Activated T-cell treated with anti-CD3 and anti-CD28 coated beads for 4 hours (primary cell): ENCODE measurements at places on chromosomes 7 and 10.
A peak's percentile ranks its signal among the peaks of the same experiment; 100 is the strongest.

DNA sequence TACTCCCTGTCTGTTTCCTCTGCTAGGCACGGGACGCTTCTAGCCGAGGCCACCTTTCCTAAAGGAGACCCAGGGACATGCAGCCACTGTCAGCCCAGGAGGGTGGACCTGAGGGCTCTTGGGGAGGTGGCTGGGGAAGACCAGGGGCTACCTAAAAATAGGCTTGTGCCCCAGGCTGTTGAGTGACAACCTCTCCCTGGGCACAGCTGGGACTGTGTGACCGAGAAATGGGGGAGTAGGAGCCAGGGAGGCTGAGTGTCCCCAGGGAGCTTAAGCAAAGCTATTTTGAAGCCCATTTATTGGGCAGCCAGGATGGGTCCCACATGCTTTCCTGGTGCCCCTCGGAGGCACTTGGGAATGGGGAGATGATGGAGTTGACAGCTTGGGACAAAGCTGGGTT lies 63.8 kb downstream of the CALML3 start:
- DNase-seq = no peak

- DNase-seq = no peak
Measured at GRCh38 chr10:58137813-58138212, 129.9 kb downstream of the IPMK start.

GRCh38 chr7:40865441-40866233 lies 730.8 kb downstream of the SUGCT start:
- DNase-seq = no peak

- no peak for DNase-seq
Measured at GRCh38 chr10:119090968-119091367, 10.4 kb upstream of the EIF3A start.

DNA sequence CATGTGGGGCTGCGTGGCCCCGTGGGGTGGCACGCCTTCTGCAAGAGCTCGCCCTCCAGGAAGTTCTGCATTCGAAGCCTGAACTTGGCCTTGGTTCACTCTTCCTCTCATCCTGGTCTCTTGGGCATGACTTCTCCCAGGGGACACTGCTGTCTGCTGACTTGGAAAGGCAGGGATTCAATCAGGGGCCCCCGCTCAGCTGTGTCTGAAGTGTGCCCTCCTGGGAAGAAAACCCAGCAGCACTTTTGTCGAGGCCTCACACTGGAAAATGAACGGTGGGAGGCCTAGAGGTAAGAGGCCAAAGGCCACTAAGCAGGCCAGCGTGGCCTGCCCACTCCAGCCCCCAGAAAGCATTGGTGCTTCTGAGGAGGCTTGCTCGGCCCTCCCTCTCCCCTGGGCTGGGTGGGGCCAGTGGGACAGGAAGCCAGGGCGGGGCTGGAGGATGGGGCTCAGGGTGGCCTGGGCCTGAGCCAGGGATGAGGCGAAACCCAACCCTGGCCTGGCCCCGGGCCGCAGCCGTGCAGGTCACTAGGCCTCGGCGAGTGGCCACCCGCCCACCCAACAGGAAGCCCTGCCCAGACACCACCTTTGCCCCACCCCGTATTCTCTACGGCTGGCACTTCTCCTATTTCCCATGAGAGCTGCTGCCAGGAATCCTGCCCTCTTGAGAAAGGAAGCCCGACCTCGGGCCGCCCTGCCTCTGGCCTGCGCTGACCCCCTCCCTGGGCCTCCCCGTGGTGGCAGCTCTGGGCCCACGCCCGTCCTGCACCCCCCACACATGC lies 81.1 kb downstream of the ZMIZ1 start:
- DNase-seq = no peak

- no peak for DNase-seq
Measured at GRCh38 chr7:25893436-25893835, 258.6 kb upstream of the NFE2L3 start.

- DNase-seq = no peak
Measured at GRCh38 chr10:70212879-70213278, 20.4 kb downstream of the PPA1 start.

DNA sequence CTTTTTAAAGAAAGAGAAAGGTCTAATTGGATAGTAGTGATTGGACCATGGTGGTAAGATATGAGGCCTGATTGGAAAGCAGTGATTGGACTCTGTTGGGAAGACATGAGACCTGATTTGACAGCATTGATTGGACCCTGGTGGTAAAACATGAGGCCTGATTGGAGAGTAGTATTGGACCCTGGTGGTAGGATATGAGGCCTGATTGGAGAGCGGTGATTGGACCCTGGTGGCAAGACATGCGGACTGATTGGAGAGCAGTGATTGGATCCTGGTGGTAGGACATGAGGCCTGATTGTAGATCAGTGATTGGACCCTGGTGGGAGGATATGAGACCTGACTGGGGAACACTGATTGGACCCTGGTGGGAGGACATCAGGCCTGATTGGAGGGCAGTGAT lies 444.3 kb downstream of the LRMDA start:
- no peak for DNase-seq

GRCh38 chr7:80453699-80454340 lies 58.0 kb downstream of the GNAT3 start:
- no peak for DNase-seq

- DNase-seq = no peak
Measured at GRCh38 chr7:93620057-93620456, 45.5 kb upstream of the CALCR start.

GRCh38 chr10:11150879-11151415 lies 133.3 kb downstream of the CELF2 start:
- DNase-seq = no peak

DNA sequence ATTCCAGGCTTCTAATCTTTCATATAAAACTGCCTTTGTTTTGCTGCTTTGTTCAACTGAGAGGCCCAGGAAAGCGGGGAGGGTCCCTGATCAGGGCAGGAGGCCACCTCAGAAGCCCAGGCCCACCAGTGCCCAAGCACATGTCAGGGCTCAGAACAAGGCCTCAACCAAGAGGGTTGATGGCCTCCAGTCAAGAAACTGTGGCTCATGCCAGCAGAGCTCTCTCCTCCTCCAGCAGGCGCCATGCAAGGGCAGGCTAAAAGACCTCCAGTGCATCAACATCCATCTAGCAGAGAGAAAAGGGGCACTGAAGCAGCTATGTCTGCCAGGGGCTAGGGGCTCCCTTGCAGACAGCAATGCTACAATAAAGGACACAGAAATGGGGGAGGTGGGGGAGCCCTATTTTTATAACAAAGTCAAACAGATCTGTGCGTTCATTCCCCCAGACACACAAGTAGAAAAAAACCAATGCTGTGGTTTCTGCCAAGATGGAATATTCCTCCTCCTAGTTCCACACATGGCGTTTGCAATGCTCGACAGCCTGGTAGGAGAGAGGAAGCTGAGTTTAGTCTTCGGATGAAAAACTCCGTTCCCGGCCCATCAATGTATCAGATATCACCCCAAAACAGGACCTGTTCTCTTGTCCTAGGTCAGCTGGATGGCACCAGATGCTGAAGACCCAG lies 34.0 kb downstream of the PSAP start:
- no peak for DNase-seq

- DNase-seq = no peak
Measured at GRCh38 chr10:93404048-93404354, 78.1 kb downstream of the MYOF start.

DNA sequence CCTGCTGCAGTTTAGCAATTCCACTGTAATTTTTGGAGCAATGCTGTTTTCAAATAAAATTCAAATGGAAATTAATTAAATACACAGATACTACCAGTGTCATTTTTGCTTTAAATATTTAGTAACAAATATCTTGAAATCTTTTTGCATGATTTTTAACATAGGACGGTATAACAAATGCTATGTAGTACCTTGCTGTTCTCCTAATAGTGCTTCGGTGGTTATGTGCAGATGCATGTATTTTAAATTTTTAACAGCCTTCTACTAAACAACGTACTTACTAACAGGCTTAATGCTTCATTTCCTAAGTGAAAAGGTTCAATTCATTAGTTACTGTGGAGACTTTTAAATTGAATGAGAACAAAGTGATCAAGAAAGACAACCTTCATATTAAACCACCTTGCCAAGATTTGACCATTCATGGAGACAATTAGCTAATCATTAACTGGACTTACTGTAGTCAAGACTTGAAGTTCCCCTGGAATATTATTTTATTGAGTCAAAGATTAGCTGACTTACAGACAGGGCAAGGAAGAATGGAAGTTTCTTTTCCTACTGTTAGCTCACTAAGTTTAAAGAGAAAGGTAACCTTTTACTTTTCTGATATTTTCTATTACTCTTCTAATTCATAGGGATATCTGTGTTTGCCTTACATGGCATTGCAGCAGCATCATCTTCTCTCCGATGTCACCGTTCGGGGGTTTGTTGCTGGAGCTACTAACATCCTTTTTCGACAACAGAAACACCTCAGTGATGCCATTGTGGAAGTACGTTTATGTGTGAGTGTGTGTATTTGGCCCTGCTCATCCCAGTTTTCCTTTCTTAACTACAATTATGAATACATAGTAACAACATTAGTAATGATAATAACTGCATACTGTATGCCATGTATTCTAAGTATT lies 74.3 kb downstream of the AVL9 start:
- no peak for DNase-seq

GRCh38 chr7:135706038-135706742 lies 21.8 kb downstream of the SLC13A4 start:
- DNase-seq = no peak

- DNase-seq = no peak
Measured at GRCh38 chr10:79488336-79488735, 24.0 kb upstream of the EIF5AL1 start.

DNA sequence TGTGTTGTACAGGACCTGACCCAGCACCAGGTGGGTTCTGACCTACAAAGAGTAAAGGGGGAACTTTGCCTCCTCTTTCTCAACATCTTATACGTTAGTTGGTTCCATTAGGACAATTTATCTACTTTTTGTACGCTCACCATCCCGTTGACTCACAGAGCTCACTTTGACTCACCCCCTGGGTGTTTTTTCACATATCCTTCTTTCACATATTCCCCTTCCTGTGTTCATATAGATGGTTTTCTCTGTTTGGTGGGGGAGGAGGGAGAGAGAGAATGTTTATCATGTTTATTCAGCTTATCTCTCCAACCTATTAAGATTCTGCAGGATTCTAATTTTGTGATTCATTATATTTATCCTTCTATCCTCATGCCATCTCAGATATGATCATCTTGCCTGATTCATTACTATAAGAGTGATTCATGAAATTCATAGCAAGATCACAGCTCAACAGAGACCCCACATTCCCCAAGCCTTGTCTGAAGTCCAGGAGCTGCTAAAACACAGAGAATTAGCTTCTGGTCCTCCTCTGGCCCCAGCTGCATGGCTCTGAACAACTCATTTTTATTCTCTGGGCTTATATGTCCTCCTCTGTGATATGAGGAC lies 37.2 kb downstream of the PRSS2 start:
- DNase-seq = no peak

GRCh38 chr7:39199951-39200350 lies 222.2 kb downstream of the POU6F2 start:
- DNase-seq = no peak

DNA sequence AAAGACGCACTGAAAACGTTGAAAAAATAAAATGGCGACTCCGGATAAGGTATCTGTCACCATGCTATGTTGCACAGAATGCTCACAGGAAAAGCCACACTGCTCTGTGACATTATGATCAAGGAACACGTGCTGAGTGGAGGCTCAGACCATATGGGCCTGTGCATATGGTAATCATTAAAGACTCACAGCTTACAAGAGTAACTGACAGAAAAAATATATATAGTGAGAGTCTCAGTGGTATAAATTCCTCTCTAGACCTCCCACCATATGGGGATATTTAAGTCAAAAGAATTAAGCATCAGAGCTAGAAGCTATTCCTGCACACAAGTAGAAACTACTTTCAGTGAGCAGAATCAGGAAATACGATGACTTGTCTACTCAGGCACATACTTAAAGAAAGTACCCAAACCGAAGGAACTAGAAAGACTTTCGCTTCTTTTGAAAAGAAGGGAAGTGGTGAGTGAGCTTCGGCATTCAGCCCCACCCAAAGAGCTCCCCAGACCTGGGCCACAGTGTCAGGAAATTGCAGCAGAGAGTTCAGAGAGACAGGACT lies 65.1 kb upstream of the MPP7 start:
- DNase-seq = peak; percentile 29

DNA sequence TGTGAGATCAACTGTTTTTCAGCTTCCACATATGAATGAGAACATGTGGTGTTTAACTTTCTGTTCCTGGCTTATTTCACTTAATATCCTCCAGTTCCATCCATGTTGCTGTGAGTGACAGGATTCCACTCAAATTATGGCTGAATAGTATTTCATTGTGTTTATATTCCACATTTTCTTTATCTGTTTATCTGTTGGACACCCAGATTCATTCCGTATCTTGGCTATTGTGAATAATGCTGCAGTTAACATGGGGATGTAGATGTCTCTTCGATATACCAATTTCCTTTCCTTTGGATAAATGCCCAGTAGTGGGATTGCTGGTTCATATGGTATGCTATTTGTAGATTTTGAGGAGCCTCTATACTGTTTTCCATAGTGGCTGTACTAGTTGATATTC lies 47.9 kb downstream of the GALNT11 start:
- no peak for DNase-seq

GRCh38 chr10:62000037-62000603 lies 98.6 kb downstream of the ARID5B start:
- no peak for DNase-seq

DNA sequence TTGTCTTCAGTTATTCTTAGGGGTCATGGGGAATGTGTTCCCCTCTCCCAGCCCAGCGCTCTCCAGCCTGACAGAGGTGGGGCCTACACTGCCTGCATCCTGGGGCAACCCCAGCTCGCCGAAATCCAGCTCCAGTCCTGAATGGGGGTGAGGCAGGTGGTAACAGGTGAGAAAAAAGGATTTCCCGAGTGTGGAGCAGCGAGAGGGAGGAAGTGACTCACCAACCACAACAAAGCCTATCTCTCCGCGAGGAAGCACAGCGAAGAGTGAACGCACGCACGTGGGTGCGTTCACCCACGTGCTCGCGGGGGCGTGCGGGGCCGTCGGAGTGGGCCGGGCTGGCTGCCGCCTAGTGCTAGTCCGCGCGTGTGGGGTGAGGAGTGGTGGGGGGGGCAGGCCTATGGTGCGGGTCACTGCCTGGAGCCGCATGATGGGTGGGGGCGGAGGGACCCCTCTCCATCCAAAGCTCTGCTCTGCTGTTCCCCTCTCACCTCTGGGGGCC lies 855 bp upstream of the PALD1 start:
- peak; percentile 87 for DNase-seq

DNA sequence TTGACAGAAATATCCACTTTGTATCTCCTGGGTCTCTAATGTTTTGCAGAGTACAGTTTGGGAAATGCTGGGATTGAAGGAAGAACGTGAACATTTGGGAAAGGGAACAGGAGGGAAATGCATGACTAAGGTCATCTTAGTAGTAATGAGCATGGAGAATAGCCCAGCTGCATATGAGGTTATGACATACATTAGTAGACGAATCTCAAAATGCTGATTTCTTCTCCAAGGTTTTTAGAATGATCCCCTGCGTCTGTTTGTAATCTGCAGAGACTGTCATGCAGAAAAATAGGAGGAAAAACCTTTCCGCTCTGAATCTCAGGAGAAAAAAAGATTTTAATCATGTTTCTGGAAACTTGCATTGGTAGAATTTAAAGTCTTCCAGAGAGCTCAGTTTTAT lies 133.6 kb downstream of the PPP1R9A start:
- no peak for DNase-seq
